ENCODE measurements at places on chromosomes 3 and 15.

DNA sequence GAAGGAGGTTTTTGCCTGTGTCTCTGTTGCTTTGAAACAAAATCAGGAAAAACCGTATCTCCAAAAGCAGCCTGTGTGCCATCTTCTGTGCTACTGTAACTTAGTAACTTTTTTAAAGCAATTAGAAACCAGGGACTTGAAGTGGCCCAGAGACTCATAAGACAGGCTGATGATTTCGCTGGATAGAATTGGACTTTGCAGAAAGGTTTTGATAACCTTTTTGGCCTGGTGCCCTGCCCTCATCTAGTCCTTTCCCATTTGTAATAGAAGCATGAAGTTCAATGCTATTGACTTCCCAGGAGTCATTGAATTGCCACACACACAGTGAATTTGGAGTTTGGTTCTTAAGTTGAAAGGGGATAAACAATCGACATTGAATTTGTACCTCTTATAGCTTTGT, 157.2 kb downstream of the PTPRG start:
- no peak for DNase-seq

- no peak for DNase-seq
These were observed 580.4 kb downstream of the CADM2 start for GRCh38 chr3:85539232-85539631.

- no peak for DNase-seq
These were observed 101.9 kb upstream of the LRIG1 start for GRCh38 chr3:66602691-66603090.

DNA sequence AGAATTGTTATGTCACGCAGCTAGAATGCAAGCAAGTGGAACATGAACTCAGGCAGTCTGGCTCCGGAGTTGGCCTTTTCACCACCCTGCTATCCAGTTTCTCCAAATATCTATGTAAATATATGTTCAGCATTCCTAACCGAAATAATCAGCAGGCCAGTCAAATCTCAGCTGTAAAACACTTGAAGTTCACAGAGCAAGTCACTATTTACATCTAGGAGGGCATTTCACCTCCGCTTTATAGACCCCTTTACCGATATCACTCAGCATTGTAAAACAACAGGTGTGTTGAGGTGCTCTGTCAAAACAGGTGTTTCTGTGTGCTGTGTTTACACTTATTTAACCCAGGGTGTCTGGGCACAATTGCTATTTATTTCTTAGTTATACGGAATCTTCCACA, 12.2 kb upstream of the HES1 start:
- DNase-seq = no peak

- DNase-seq = no peak
These were observed 468 bp upstream of the GPR62 start for GRCh38 chr3:51954713-51955112.

All from brain pericyte (primary cell).